Inflammatory macrophage treated with lipopolysaccharide for 4 hours (primary cell): ENCODE measurements at places on chromosomes 6 and 20.

DNA sequence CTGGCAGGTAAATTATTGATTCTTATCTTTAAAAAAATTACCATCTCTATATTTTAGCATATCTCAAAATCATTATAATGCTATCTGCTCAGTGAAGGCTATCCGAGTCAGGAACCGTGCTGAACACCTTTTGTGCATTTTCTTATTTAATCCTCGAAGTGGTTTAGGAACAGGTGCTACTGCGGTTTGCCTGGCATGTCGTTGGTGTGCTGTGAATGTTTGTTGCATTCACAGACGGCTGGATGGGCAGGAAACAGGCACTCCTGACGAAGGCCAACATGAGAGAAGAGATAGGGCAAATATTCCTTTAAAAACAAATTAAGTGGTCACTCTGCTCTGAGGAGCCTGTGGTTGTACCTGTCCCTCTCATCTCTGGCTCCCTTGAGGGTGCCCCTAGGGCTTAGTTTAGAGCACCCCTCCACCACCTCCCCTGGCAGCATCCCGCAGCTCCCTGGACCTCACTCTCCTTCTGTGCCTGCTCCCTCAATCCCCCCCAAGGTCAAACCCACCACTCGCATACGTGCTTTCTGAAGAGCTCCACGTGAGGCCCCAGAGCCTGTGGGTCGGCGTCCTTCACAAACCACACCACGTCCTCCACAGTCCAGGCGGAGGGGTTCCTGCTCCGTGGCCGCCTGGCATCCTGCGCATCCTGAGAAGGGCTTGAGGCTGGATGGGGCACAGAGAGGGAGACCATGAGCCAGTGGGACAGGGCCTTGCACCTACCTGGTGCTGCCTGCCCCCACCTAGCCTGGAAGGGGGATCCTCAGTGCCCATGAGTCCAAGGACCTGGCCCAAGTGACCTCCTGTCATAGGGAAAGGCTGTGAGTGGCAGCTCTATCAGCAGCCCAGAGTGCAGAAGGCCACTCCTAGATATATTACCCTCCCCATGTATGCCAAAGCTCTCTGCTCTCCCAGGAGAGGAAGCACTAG is 116.5 kb downstream of the SCML4 start:
- DNase-seq = no peak

- DNase-seq = no peak
Observed at GRCh38 chr20:3224681-3225421, 14.1 kb downstream of the SLC4A11 start.

GRCh38 chr20:1418350-1418749 is 25.5 kb upstream of the FKBP1A start:
- DNase-seq = no peak

DNA sequence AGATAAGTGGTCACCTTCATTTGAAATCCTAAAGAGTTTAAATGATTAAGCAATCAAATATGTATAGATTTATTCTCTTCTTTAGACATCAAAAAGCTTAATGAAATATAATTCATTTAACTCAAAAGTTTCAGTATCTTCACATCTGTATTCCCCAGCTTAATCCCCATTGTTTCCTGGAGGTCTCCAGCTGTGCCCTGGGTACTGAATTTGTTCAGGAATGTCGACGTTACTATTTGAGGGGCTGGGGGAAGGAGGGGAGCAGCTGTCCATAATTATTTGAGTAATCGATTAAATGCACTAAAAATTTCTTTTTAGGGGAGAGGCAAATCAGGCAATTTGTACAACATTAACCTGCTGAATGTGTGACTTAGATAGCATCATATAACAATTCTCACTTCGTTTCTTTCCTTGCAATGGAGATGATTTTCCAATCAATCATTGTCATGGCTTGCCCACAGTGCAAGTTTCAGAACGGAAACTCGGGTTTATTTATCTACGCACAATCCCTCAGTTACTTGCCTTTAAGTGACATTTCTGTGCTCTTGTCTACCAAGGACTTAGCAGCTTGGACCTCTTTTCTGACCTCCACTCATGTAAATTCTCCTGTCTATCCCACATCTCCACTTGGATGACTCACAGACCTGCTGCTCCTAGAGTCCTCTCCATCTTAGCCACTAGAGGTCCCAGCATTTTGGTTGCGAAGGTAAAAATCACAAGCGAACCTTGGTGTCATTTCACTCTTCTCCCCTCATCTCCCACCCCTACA is 3.9 kb downstream of the DOK5 start:
- DNase-seq = no peak

GRCh38 chr20:17525650-17526049 is 5.5 kb downstream of the BFSP1 start:
- DNase-seq = no peak

GRCh38 chr6:30915591-30915946 is 1.5 kb downstream of the VARS2 start:
- DNase-seq = peak; percentile 60

DNA sequence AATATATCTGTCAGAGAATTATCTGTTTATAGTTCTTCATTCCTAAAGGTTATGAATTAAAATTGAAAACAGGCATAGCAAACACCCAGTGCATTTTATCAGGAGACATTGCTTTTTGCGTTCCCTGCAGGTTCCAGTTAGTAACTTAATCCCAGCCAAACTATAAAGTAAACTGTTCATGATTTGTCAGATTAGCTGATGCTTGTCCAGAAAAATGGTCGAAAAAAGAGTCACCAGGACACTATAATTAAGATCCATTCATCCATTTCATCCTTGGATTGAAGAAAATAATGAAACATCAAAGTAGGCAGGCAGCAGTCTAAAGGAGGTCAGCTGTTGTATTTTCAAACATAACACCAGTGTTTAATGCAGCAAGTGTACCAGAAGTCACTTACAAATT is 75.9 kb downstream of the EPHA7 start:
- DNase-seq = no peak

GRCh38 chr20:24673678-24674570 is 204.5 kb downstream of the SYNDIG1 start:
- DNase-seq = no peak

DNA sequence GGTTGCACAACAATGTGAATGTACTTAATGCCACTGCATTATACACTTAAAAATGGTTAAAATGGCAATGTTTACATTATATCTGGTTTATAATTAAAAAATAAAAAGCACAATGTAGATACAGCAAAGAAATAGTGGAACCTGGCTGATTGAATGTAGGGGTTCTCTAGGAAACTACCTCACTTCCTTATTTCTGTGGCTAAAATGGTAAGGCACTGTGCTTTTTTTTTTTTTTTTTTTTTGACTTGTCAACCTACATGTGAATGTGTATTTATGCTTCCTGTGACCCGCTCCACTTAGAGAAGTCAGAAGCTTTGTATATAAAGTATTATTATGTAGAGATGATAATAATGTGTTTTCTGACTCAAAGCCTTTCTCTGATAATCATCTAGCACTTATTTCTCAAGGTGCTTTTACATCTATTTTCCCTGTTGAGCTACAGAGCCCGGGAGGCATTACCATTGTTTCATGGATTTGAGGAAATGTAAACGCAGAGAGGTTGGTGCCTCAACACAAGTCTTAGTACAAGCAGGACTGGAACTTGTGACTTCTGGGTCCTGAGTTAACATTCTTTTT is 55.0 kb downstream of the SOX4 start:
- DNase-seq = peak; percentile 22

DNA sequence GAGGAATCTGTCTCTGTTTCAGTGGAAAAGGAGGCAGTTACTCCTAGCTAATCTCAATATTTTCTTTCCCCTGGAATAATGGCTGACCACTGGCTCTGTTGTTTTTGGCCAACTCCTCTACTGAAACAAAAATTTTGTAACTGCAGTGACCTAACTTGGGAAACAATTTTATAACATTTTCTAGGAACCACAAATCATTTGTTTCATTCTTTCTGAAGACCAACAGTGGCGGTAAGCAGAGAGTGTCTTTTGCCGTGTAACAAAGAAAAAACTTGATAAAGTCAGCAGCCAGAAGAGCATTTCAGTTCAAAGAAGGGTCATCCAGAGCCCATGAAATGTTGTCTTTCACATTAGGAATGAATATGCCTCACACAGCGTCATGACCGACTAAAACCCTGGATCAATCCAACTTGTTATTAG is 11.8 kb upstream of the BFSP1 start:
- no peak for DNase-seq

GRCh38 chr6:10451828-10452509 is 37.1 kb upstream of the TFAP2A start:
- peak; percentile 30 for DNase-seq

DNA sequence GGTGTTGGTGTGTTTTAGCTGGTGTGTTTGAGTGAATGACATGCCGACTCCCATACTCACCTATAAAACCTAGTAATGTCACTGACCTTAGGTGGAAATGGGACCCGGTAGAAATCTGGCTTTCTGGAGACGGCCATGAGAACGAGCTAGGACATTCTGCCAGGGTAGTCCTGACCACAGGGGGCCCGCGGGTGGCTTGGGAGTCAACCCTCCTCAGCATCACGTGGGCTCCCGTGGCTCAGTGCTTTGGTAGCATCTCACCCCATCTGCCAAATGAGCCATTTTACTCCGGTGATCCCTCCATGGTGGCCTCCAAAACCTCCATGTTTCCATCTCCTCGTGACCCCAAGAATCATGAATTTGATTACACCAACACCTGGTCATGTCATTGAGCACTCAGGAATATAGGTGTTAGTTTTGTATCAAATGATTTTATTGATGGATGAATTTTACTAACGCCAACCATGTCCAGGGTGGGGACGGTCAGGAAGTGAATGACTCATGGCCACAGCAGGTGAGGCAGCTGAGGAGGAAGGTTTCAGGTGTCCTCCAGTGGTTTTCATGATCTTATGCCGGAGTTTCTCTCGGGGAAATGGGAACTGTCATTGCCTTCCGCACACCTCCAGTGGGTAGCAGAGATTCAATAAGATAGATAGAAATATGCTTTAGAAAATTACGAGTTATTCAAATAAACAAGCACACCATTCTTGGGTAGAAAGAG is 195.0 kb downstream of the SYNDIG1 start:
- no peak for DNase-seq

GRCh38 chr6:118401325-118401975 is 146.6 kb upstream of the PLN start:
- no peak for DNase-seq

GRCh38 chr6:126266664-126267063 is 73.3 kb upstream of the CENPW start:
- no peak for DNase-seq

- DNase-seq = no peak
Observed at GRCh38 chr6:107511511-107511993, 21.6 kb downstream of the SOBP start.

DNA sequence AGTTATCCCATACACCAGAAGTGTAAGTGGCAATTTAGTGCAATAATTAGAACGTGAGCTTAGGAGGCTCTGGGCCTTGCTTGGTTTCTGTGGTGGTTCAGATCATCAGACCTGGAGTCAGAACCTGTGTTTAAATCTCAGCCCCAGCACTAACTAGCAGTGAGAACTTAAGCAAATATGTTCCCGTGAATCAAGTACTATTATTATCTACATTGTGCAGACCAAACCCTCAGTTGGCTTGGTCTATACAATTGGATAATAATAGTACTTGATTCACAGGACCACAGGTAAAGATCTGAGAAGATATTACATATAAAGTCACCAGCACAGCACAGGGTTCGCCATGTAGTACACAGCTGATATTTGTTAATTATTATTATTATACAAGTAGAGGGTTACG is 93.1 kb downstream of the SIM1 start:
- DNase-seq = no peak

- DNase-seq = no peak
Observed at GRCh38 chr6:37123957-37124729, 45.8 kb upstream of the PIM1 start.

DNA sequence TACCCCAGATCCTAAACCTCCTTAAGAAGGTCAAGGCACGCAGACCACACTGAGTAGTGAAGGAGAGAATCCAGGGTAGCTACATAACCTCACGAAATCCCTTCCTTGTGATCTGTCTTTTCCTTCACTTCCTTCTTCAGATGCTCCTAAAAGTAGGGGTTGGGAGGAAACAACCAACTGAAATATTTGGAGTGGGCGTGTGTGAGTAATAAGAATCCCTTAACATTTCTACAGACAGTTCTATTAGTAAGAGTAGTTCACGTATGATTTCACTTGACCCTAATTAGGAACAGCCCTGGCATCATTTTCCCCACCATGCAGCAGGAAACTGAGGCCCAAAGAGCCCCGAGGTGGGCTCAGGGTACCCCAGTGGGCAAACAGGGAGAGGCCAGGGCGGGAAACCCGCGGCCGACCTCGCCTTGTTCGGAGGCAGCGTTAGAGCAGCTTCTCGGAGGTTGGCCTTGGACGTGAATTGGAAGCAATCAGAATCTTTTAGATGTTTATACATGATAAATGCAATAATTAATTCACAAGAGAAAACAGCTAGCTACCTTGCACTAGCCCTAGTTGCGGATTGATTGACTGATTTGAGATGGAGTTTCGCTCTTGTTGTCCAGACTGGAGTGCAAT is 859 bp upstream of the RAE1 start:
- DNase-seq = peak; percentile 80

GRCh38 chr6:108526739-108527174 is 34.0 kb upstream of the FOXO3 start:
- peak; percentile 32 for DNase-seq

GRCh38 chr6:45630314-45630713 is 252.6 kb upstream of the SUPT3H start:
- no peak for DNase-seq

DNA sequence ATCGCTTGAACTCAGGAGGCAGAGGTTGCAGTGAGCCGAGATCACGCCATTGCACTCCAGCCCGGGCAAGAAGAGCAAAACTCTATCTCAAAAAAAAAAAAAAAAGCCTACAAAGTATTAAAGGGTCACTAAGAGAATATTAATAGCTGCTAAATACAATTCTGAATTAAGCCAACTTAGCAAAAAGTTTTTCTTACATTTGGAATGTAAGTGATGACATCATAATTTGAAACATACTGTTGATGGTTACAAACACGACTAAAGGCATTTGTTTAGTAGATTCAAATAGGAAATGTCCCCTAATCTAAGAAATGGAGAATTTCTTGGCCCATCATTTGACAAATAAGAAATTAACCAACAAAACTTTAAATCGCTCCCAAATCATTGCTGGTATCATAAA is 282.8 kb downstream of the RNGTT start:
- no peak for DNase-seq

- no peak for DNase-seq
Observed at GRCh38 chr6:12032783-12033573, 20.9 kb downstream of the HIVEP1 start.

- no peak for DNase-seq
Observed at GRCh38 chr20:1150968-1151367, 32.6 kb downstream of the PSMF1 start.

DNA sequence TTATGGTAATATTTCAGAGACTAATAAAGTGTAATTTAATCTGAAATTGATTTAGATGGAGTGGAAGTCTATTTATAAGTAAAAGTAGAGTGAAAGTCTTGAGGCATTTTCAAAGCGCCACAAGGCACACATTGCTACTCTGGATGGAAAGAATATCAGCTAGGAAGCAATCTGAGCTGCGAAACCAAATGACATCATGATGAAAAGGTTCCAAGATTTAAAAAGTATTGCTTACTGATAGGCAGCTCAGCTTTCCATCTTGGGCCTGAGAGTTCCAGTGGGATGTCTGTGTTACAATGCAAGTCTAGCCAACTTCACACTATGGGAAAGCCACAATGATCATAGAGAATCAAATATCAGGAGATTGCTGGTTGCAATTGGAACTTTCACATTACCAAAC is 126.9 kb upstream of the VGLL2 start:
- no peak for DNase-seq

- DNase-seq = peak; percentile 63
Observed at GRCh38 chr20:34824452-34824805, 1.0 kb downstream of the NCOA6 start.

- DNase-seq = no peak
Observed at GRCh38 chr6:149035766-149036165, 281.7 kb upstream of the TAB2 start.
